Amniotic stem cell (primary cell): ENCODE measurements at places on chromosomes 2 and 18.

- DNase-seq: peak; percentile 56
Measured at GRCh38 chr18:60978338-60978737, 354.9 kb upstream of the CDH20 start.

GRCh38 chr2:137930146-137930545 is 34.1 kb upstream of the HNMT start:
- no peak for DNase-seq

- DNase-seq: no peak
Measured at GRCh38 chr2:240284503-240285259, 144.2 kb upstream of the OTOS start.

DNA sequence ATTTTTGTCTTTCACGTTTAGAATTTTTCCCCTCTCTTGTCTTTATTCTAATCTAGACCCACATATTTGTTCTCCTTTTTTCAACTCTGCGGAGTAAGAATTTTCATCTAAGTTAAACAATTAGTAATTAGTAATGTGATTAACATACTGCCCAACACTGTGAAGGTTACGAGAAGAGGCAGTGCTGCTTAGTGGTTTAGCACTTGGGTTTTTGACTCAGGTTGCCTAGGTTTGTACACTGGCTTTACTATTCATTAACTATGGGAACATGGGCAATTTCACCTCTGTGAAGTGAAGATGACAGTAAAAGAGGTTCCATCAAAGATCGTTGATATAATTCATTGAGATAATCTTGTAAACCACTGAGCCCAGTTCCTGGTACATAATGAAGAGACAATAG is 82.2 kb upstream of the PNPT1 start:
- no peak for DNase-seq

- DNase-seq: no peak
Measured at GRCh38 chr2:30705056-30705455, 102.2 kb downstream of the CAPN13 start.

DNA sequence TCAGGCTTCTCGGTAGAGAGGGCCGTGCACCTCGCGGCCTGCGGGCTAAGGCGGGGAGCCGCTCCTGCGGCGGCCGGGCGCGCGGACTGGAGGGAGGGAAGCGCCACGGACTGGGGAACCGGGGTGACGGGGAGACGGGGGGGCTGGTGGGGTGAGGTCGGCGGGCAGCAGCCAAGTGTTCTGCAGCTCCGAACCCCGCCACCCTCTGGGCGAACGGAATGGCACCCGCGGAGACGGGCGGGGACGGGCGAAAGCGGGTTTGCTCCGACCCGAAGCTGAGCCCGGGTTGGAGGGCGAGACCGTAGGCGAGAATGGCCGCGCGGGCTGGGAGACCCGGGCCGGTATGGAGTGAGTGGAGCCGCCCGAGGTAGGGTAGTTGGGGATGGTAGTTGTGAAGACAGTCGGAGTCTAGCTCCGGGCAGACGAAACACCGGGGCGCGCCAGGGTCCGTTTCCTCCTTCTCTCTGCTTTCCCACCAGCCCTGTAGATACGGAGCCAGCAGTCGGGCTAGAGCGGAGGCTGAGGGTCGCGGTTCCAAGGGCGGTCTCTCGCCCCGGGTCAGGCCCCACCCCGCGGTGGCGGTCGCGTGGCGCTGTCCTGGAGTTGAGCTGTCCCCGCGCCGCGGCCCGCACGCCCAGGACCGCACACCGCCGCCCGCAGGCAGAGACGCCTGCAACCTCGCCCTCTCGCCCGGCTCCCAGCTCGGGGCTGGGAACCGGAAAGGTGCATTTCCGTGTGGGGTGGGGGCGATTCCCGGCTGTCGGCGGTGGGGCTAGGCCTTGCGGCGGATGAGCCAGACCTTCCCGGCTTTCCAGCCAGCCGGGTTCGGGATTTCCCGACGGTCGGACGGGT is 160.3 kb upstream of the SIX2 start:
- DNase-seq: no peak

GRCh38 chr18:29028560-29028959 is 851.6 kb upstream of the CDH2 start:
- no peak for DNase-seq

- no peak for DNase-seq
Measured at GRCh38 chr2:229874647-229875046, 47.2 kb downstream of the TRIP12 start.

DNA sequence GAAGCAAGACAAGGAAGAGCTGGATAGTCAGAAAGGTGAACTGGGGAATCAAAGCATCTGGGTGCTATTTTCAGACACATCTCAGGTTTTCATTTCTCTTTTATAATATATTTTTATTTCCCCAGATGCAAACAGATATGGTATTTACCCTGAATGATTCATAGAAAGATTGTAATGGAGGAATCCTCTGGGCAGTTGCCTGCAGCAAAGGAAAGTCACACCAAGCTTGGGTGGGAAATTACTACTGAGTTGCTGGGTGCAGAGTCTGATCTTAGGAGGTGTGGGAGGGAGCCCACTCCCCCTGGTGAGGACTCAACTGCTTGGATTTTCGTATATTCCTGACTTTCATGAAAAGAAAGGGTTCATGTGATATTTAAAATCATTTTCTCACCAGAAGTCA is 2.1 kb downstream of the EFR3B start:
- DNase-seq: no peak

DNA sequence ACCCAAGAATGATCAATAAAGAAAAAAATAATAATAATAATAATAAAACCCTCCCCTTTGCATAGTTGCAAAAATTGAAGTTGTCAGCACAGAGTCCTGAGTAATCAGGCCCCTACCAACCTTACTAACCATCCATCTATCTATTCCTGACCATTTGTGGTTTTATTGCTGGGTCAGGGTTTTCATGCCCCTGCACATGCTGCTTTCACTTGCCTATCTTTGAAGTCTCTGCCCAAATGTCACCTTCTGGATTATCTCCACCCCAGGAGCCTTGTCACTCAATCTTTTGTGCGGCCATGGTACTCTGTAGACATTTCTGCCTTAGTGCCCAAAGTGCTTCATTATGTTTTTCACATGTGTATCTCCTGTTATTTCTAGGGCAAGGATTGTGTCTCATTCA is 35.1 kb downstream of the SLC30A6 start:
- no peak for DNase-seq

DNA sequence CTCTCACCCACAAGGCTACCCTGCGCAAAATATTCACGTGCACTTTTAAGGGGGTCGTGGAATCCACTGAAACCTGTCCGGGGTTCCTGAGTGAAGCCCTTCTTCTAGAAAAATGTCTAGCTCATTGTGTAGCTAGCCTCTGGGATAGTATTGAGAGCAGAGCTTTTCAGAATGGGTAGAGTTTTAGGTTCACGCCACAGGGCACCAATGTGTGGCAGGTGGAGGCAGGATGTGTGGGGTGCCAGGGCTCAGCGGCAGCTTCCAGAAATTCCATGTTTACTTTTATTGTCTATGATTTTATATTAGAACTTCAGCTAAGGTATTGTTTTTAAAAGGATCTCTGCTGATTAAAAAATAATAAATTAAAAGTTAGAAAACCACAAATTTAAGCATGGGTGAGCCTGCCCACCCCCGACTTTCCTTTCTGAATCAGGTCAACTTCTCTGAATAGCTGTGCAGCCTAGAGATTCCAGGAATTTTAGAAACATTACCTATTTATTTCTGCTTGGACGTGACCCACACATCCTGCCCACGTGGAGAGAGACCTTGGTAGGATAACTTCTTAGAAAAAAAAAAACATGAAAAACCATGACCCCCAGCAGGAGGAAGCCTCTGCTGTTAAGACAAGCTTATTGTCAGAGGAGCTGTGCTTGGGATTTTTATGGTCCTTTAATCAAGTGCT is 163.7 kb downstream of the CTIF start:
- DNase-seq: no peak

GRCh38 chr18:58320907-58321561 is 277.0 kb downstream of the NEDD4L start:
- DNase-seq: no peak

GRCh38 chr18:51251625-51252024 is 54.1 kb upstream of the MEX3C start:
- DNase-seq: no peak

- no peak for DNase-seq
Measured at GRCh38 chr2:162839419-162839818, 852 bp upstream of the KCNH7 start.

DNA sequence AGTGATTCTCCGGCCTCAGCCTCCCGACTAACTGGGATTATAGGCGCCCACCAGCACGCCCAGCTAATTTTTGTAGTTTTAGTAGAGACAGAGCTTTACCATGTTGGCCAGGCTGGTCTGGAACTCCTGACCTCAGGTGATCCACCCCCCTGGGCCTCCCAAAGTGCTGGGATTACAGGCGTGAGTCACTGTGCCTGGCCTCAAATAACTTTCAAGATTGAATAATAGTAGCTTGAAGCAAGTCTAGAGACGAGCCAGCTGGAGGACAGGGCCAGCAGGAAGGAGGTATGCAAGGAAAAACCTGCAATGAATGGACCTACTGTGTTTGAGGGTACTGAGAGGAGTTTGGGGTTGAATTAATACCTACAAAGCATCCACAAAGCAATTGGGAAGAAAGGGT is 87.5 kb downstream of the MSH2 start:
- DNase-seq: no peak
